Mammary epithelial cell (primary cell): ENCODE measurements at places on chromosomes 6 and 20. TPM values are rescaled to one million over a fixed set of nuclear protein-coding genes. Genes with fewer than 3 reads are reported as not detected.

ELMO2 gene
- total RNA-seq, result 29.6 and 37.1 TPM in 2 replicates

ZC3H12D gene
- 0.17 TPM for total RNA-seq

OPN5 gene
- not detected for total RNA-seq

TFAP2D gene
- total RNA-seq, result not detected in 2 replicates

GINS1 gene
- 6.5 and 16.8 TPM in 2 replicates for total RNA-seq

RARS2 gene
- total RNA-seq, result 33.8 TPM

FOXF2 gene
- not detected for total RNA-seq

PDYN gene
- not detected for total RNA-seq

BCAS1 gene
- total RNA-seq, result not detected in 2 replicates

PGC gene
- total RNA-seq, result not detected

RSPO3 gene
- not detected for total RNA-seq

LGSN gene
- total RNA-seq, result not detected

RSPH9 gene
- 0.50 TPM for total RNA-seq

ADGRF5 gene
- 0.09 TPM in 1 of 2 replicates, not detected in the other for total RNA-seq

C6orf132 gene
- total RNA-seq, result 10.3 TPM
